ENCODE measurements at places on chromosomes 7 and 10.

GRCh38 chr7:123999703-124000102, 33.2 kb downstream of the TMEM229A start:
- no peak for DNase-seq

DNA sequence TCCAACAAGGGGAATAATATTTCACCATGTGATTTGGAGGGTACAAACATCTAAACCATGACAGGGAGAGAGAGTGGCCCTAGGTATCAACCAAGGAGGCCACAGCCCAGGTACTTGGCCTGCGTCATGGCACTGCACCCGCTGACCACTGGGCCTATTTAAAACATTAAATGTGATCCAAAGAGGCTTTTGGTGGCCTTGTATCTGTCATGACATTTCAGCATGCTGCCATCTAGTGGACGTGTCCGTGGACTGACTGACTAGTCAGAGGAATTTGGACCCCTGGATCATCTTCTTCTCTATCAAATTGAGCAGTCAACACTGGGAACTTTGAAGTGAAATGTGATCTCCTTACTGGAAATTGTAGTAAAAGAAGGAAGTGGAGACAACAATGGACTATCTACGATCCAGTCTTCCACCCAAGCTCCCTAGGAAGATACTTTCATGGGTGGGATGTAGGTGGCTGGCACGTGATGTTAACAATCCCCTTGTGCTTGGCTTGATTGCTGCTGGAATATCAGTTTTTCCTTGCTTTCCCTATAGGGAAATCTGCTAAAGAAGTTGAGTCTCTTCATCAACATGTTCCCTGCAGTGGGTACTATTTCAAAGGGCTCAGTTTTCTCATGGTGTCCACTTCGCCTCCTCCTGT, 24.6 kb upstream of the ITGA8 start:
- peak; percentile 41 for DNase-seq

GRCh38 chr7:43647673-43648472, 65.0 kb downstream of the STK17A start:
- peak; percentile 99 for DNase-seq

DNA sequence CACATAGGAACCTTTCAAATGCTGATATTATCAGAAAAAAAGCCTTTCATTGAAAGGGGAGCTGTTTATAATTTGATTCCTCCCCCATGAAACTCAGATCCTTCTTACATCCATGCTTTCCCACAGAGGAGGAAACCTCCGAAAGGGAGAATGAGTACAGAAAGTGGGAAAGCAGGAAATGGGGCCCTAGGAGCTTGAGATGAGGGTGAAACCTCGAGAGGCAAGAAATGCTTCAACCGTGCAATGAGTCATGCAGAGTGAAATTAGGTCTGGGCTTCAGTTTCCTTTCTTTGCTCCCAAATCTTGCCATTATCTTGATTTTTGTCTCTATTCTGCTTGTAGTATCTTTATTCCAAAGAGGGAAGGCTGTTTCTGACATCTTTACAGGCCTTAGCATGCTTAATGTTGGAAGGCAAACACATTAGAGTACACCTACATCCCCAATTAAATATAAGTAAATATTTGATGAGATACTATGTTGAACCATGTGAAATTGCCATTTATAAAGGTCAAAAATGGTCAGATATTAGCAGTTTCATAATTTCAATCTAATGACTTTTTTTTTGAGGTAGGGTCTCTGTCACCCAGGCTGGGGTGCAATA, 79.1 kb downstream of the NAMPT start:
- DNase-seq, result peak; percentile 35

GRCh38 chr10:125556882-125557281, 126.1 kb downstream of the TEX36 start:
- no peak for DNase-seq

GRCh38 chr10:536371-536925, 153.0 kb downstream of the DIP2C start:
- DNase-seq, result no peak

- DNase-seq, result no peak
Observed at GRCh38 chr7:142798451-142799436, 28.0 kb downstream of the PRSS2 start.

- no peak for DNase-seq
Observed at GRCh38 chr10:97852277-97852676, 2.6 kb downstream of the GOLGA7B start.

GRCh38 chr7:150401861-150402631, 22.9 kb downstream of the ZNF775 start:
- DNase-seq, result peak; percentile 59

- DNase-seq, result no peak
Observed at GRCh38 chr7:14687241-14687640, 215.3 kb downstream of the DGKB start.

DNA sequence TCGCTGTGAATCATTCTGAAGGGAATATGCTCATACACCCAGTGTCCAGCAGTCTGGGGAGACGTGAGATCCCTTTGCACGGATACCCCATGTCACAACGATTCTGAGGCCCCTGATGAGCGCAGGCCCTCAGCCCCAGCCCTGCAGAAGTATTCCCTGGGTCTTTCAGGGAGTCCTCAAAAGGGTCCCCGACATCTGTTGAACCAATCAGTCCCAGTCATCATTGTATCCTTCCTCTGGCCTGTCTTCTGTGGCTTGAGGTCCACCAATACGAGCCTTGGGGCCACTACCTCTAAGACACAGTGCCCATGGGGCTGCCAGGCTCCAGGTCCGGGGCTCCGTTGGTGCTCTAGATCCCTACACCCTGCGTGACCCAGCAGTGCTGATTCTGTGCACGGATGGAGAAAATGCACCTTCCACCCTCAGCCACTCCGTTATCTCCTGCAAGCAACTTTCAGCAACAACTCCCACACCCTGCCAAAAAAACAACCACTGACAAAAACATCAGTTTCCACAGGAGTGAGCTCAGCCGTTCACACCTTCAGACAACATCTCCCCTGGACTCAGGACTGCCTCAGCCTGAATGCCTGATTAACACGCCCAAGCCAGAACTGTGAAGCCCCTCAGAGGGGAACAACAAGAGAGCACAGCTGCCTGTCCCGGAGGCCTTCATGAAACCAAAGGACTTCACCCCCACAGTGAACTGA, 46.9 kb upstream of the KDM7A start:
- DNase-seq, result no peak

- DNase-seq, result peak; percentile 85
Observed at GRCh38 chr7:130281260-130281659, 11.7 kb upstream of the CPA4 start.

DNA sequence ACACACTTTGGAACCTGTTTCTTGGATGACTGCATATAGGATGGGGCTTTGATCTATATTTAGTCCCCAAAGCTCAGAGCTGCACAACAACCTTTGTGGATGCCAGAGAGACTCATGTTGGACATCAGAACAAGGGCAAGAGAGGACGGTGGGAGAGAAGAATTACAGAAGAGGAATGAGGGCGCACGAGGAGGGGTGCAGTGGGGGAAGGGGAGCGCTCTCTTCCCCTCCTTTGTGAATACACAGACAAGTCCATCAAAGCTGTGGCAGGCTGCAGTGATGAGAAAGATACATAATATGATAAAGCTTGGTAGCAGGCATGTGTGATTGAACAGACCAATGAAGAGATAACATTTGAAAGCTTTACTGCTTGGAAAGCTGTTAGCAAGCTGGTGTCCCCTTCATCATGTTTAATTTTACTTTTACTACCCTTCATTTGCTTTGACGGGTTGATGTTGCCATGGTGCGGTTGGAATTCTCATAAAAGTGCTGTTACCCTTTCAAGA, 857.8 kb downstream of the KCNMA1 start:
- no peak for DNase-seq

DNA sequence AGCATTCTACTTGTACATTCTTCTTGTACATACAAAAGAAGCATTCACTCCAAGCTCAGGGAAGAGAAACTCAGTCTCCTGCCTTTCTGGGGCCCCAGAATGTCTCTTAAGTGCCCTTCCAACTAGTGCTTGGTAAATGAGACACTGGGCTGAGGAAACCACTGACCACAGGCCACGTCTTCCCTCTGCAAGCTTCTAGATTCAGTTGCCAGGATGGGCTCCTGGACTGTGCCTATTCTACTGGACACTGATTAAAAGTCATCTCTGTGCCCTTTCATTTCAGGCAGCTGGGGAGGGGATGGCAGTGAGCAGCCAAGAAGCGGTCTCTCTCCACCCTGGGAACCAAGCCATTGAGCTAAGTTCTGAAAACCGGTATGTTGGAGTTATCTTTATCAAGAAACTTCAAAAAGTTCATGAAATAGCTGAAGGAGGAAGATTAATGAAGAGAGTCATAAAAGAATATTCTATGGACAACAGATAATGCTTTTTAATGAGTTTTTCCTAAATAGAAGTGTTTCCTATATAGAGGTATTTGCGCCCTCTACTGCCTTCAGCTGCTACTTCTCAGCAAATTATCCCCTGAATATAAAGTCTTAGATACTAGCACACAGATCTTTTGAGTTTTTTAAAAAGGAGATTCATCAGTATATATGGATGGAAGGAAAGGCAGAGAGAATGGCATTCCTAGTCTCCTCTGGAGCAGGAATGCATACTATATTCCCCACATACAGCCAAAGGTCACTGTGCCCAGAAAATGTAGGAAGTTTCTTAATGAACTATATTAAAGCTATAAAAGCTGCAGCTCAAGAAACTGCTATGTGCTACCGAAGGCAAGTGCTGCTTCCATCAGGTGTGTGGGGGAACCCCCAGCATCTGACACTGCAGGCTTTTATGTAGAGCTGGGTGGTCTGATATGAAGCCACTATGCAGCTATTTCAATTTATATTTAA, 8.4 kb upstream of the IFIT1B start:
- peak; percentile 56 for DNase-seq

GRCh38 chr10:3530783-3531645, 254.0 kb downstream of the KLF6 start:
- peak; percentile 43 for DNase-seq

- no peak for DNase-seq
Observed at GRCh38 chr10:53463539-53463938, 691.0 kb upstream of the MBL2 start.

- no peak for DNase-seq
Observed at GRCh38 chr7:106375499-106375898, 90.7 kb upstream of the NAMPT start.

DNA sequence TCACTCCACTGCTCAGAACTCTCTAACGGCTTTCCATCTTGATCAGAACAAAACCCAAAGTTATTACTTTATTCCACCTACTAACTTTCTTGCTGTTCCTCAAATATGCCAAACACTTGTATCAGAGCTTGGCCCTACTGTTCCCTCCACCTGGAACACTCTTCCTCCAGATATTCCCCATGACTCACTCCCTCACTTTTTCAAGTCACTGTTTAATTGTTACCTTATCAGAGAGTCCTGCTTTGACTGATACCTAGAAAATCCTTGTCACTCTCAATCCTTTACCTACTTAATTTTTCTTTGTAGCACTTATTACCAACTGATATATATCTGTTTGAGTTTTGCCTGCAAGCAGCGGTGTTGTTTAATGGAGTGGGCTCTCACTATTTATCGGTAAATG, 5.6 kb upstream of the NFKB2 start:
- DNase-seq, result no peak

DNA sequence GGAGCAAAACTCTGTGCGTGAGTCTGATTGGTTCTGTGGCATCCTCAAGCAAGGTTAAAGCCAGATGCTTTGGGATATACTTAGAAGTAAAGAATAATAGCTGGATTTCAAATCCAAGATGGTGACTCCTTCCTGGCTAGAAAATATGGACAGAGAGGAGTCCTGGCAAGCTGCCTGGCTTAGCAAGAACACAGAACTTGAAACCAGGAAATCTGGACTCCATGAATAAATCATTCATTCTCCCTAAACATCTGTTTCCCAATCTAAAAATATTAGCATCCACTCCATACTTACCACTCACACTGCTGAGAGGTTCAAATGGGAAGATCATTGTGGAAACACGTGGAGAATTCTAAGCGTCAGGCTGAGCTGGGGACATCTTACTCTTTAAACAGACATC, 1074.1 kb upstream of the AUTS2 start:
- peak; percentile 52 for DNase-seq

DNA sequence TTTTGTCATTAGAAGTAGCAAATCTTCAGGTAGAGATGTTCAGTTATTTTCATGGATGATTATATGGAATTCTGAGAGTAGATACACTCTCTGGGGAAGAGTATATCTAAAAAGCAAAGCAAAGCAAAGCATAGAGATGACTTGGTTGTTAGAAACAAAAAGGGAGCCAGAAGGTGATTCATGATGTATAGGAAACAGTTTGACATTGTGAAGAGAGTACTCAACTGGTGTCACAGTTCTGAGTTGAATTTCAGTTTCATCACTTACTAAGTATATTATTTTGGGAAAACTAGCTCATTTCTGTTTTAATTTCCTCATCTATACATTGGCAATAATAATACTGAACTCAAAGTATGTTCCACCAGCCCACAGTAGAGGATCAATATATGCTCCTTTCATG, 86.8 kb downstream of the SEMA3C start:
- no peak for DNase-seq

DNA sequence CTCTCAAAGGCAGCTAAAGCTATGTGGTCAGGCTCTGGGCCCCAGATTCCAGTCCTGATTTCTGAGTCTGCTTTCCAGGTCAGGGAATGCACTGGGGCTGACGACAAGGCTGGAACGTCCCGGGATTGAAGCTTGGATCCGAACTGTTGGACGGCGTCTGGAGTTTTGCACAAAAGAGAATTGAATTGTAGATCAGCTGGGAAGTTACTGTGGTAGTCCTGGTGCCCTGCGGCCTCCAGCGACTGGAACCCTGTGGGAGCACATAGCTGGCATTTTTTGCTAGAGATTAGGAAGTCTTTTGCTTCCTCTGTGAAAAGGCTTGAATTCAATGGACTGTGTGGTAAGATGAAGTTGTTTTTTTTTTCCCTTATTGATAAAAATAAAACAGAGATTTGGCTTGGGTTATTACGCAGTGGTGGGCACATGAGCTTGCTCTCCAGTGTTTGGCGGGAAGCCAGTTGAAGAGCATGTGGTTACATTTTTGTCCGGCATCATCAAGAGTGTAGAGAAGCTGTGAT, at the start of gene HK1:
TSS of gene HK1 (plus strand) at position 51 of the 518 bp plus-strand sequence.
- peak; percentile 24 for DNase-seq

DNA sequence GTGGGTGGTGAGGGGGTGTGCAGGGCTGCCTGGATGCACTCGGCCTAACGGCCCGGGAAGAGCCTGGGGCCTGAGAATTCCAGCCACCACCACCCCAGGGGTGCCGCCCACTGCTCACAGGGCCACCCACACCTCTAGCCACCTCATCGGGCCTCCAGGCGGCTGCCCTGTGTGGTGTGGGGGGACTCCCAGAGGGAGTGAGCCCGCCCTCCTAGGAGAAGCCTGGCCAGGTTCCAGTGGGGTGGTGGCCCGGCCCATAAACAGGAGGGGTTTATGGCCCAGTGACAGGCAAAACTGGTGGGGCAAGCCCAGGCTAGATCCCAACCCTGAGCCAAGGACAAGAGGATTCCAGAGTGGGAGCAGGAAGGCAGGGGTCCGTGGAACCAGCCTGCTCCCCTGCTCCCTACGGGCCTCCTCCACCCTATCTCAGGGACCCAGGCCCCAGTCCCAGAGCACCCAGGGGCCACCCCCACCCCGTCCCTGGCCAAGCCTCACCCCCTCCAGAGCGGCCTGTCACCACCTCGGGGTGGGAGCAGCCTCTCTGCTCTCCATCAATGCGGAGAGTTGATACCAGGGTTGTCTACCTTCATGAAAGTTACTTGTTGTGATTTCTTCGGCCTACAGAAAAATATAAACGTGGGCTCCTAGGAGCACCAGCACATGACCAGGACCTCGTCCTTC, 20.2 kb upstream of the PDGFA start:
- DNase-seq, result peak; percentile 65

Data from fibroblast of upper back skin (primary cell).